ENCODE measurements at places on chromosomes 6 and 20. TPM values are rescaled to one million over a fixed set of nuclear protein-coding genes. Genes with fewer than 3 reads are reported as not detected.

DNA sequence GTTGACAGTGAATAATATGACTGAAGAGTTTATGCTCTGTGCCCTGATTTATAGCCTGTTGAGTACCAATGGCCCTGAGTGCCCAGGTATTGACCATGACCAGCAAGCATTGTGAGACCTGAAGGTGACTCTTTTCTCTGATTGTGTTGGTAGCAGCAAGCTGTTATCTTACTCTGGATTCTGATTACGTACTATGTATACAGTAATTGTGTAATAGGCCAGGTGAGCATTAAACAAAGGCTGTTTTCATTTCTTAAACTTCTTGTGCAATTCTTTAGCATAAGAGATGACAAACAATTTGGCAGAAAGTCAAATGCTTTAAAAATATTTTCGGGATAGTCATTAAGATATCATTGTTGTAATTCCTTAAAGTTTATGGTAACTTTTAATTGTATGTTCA lies 111.7 kb upstream of the PTPRK start:
- H3K36me3 ChIP-seq, result peaks cover 5% of the 10 kb centered on the region
- DNase-seq, result peak; percentile 30
- H3K27ac ChIP-seq, result peak overlapping the region; percentile 41
- H3K4me3 ChIP-seq, result no peak overlapping the region

ADTRP gene
- total RNA-seq, result 0.54 TPM

DNA sequence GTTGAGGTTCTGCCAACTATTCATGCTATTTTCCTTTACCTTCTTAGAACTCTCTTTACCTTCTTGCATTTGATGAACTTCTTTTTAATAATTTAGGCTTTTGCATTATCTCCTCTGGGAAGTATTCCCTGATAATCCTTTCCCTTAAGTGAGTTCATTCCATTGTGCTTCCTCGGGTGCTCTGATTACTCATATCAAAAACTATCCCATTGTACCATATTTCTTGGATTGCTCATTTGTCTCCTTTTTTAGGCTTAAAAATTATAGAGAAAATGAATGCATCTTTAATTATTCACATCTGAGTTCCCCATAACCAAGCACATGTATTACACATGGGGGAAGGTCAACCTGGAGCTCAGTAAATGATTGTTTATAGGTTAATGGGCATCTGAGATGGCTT lies 2.5 kb downstream of the CALHM4 start:
- H3K4me3 ChIP-seq, result no peak overlapping the region
- no peak for DNase-seq
- no peaks in the 10 kb centered on the region for H3K27me3 ChIP-seq
- no peaks in the 10 kb centered on the region for H3K36me3 ChIP-seq
- peaks cover 17% of the 10 kb centered on the region for H3K4me1 ChIP-seq

TRIM40 gene
- total RNA-seq, result 0.29 TPM

CDKN1A gene
- 33.7 TPM for total RNA-seq

DNA sequence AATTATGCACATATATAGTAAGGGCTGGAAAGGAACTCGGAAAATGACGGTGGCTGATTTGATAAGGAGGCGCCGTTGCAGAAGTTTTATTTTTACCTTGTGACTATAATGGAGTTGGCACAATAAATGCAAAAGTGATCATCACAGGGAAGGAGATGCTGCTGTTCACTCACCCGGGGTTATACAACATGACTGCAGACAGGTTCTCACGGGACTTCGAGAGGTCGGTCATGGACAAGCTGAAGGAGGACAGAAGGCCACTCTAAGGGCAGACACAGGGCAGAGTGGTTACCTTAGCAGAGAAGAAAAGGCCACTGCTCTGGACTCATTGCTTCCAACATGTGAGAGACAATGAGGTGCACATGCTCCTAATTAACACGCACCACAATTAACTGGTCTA lies 168.6 kb downstream of the KIF16B start:
- no peaks in the 10 kb centered on the region for H3K36me3 ChIP-seq
- H3K4me3 ChIP-seq, result no peak overlapping the region

DNA sequence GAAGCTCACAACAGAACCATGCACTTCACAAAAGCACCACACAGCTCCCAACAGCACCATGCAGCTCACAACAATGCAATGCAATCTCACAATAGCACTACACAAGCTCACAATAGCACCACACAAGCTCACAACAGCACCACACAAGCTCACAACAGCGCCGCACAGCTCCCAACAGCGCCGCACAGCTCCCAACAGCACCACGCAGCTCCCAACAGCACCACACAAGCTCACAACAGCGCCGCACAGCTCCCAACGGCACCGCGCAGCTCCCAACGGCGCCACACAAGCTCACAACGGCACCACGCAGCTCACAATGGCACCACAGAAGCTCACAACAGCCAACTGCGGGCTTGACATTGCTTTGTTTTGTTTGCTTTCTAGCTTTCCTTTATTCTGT lies 198.1 kb downstream of the DLL1 start:
- no peak overlapping the region for H3K27ac ChIP-seq
- no peak for DNase-seq
- no peak overlapping the region for H3K4me3 ChIP-seq
- peaks cover 11% of the 10 kb centered on the region for H3K4me1 ChIP-seq
- peaks cover 16% of the 10 kb centered on the region for H3K27me3 ChIP-seq
- H3K36me3 ChIP-seq, result no peaks in the 10 kb centered on the region

GINS1 gene
- total RNA-seq, result 10.3 TPM

ENPP3 gene
- total RNA-seq, result not detected

CHD6 gene
- total RNA-seq, result 98.5 TPM

- H3K36me3 ChIP-seq, result no peaks in the 10 kb centered on the region
- H3K27ac ChIP-seq, result no peak overlapping the region
- H3K4me3 ChIP-seq, result no peak overlapping the region
- H3K4me1 ChIP-seq, result no peaks in the 10 kb centered on the region
- H3K27me3 ChIP-seq, result peaks cover 31% of the 10 kb centered on the region
Measured at GRCh38 chr20:117518-117917, 24.9 kb upstream of the DEFB126 start.

ADGRG6 gene
- 84.6 TPM for total RNA-seq

DNA sequence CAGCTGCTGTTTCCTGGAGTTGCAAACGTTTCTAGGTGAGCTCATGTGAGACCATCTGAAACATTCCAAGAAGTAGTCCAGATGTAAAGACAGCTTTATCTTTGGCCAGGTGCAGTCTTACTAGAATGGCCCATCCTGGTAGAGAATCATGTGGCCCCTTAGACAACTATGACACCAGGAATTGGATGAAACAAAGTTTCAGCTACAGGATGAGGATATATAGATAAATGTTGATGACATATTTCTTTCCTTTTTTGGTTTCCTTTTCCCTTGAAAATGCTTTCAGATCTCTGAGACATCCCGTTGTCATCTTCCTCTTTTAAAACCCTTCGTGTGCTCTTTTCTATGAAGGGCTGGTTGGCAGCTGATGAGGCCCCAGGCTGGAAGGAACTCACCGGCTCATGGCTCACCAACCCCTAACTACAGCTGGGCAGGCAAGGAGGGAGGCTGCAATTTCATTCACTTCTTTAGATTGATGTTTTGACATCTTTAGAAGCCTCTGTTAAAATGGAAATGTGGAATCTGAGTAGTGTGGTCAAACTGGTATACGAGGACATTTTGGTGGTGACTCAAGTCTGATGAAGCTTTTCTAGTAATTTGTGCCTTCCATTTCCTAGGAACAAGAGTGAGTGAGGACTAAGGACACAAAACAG lies 167.9 kb upstream of the TNFAIP3 start:
- no peaks in the 10 kb centered on the region for H3K36me3 ChIP-seq
- no peaks in the 10 kb centered on the region for H3K27me3 ChIP-seq
- no peak overlapping the region for H3K27ac ChIP-seq
- H3K4me3 ChIP-seq, result no peak overlapping the region
- H3K4me1 ChIP-seq, result no peaks in the 10 kb centered on the region

- DNase-seq, result no peak
- H3K36me3 ChIP-seq, result peaks cover 14% of the 10 kb centered on the region
- H3K4me3 ChIP-seq, result no peak overlapping the region
- no peak overlapping the region for H3K27ac ChIP-seq
- no peaks in the 10 kb centered on the region for H3K27me3 ChIP-seq
- peaks cover 10% of the 10 kb centered on the region for H3K4me1 ChIP-seq
Measured at GRCh38 chr6:144547409-144547808, 262.3 kb downstream of the UTRN start.

- H3K27me3 ChIP-seq, result no peaks in the 10 kb centered on the region
- peak; percentile 16 for DNase-seq
- peaks cover 7% of the 10 kb centered on the region for H3K4me1 ChIP-seq
- H3K36me3 ChIP-seq, result no peaks in the 10 kb centered on the region
- H3K4me3 ChIP-seq, result no peak overlapping the region
Measured at GRCh38 chr6:81451787-81452186, 300.7 kb downstream of the TENT5A start.

DNA sequence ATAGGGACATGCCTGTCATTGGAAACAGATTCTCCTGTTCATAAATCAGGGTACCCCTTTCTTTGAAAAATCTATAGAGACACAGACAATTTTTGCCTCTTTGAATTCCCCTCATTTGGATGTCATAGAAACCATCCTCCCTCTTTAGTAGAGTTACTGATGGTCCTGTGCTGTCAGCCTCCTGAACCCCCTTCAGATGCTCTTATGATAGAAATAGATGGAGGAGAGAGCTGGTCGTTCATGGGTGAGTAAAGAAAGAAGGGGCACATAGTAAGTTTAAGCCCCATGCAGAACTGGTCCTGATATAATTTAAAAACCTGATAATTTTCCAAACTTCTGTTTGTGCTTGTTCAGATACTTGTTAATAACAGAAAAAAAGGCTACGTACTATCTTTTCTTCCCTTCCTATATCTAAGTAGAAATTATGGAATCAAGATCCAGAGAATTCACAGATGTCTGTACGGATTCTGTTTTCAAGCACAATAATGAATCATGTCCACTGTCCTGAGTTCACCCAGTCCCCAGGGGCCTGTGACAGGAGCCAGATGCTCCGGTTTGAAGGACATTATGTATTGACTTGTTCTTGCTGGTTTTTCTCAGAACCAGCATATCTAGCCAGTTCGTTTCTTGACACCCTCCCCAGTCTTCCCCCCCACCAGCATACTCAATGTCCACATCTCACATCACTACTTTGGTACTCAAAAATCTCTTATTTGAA lies 78.1 kb downstream of the NCOA7 start:
- no peak overlapping the region for H3K4me3 ChIP-seq
- no peak overlapping the region for H3K27ac ChIP-seq
- H3K27me3 ChIP-seq, result no peaks in the 10 kb centered on the region

DNA sequence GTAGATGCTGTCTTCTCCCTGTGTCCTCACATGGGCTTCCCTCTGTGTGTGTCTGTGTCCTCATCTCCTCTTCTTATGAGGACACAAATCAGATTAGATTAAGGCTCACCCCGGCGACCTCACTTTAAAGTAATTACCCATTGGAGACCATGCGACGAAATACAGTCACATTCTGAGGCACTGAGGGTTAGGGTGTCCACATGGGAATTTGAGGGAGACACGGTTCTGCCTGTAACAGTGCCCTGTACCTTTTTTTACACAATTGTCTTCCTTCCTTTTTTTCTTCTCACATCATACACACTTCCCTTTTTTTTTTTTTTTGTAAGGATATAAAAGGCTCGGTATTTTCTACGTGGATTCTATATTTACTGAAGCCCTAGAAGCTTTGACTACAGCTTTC lies 48.9 kb downstream of the DEK start:
- peaks cover 9% of the 10 kb centered on the region for H3K4me1 ChIP-seq
- no peaks in the 10 kb centered on the region for H3K27me3 ChIP-seq
- H3K27ac ChIP-seq, result no peak overlapping the region
- peaks cover 6% of the 10 kb centered on the region for H3K36me3 ChIP-seq
- no peak for DNase-seq
- H3K4me3 ChIP-seq, result no peak overlapping the region

DNAH8 gene
- total RNA-seq, result 0.05 TPM

RSPO3 gene
- not detected for total RNA-seq

DNA sequence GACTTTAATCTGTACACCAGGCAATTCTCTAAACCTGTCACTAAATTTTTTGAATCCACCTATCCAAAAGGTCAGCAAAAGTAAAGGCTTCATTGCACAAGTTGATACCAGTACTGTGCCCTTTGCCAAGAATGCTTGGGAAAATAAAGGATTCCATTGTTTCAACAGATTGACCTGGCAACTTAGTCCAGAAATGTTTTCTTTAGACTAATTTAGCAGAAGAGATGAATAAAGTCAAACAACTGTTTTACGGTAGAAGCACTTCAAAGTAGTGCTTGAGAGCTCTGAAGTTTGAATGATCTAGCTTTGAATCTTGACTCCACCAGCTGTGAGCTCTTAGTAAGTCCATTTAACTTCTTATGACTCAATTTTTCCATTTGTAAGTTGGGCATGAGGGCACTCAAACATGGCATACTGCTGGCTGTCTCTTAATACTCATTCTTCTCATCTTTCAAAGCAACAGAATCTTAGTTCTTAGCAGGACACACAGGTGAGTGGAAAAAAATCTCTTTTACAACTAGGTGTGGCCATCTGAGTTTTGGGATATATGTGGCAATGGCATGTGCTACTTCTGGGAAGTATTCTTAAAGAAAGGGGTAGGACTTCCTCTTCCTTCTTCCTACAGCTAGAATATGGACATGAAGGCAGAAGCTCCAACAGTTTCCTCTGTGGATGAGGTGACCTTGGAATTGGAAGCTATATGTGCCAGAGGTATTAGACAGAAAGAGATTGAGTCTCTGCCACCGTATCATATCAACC lies 55.9 kb upstream of the LOC128125822 start:
- H3K27ac ChIP-seq, result peak overlapping the region; percentile 60
- peaks cover 26% of the 10 kb centered on the region for H3K4me1 ChIP-seq
- H3K4me3 ChIP-seq, result no peak overlapping the region
- no peak for DNase-seq
- H3K36me3 ChIP-seq, result peaks cover 5% of the 10 kb centered on the region

- H3K27ac ChIP-seq, result no peak overlapping the region
- peaks cover 43% of the 10 kb centered on the region for H3K27me3 ChIP-seq
- peak overlapping the region; percentile 95 for H3K4me3 ChIP-seq
- H3K36me3 ChIP-seq, result peaks cover 14% of the 10 kb centered on the region
- no peak for DNase-seq
Measured at GRCh38 chr6:99612551-99613408, 6.1 kb downstream of the PRDM13 start.

GRCh38 chr6:116084284-116084683 lies 16.4 kb upstream of the NT5DC1 start:
- no peak overlapping the region for H3K4me3 ChIP-seq
- no peak overlapping the region for H3K27ac ChIP-seq
- no peaks in the 10 kb centered on the region for H3K36me3 ChIP-seq
- no peak for DNase-seq

E2F3 gene
- 69.1 TPM for total RNA-seq

TGM3 gene
- total RNA-seq, result not detected

GRCh38 chr6:102944475-102944874 lies 1551.0 kb downstream of the GRIK2 start:
- DNase-seq, result no peak
- H3K4me1 ChIP-seq, result no peaks in the 10 kb centered on the region
- no peak overlapping the region for H3K27ac ChIP-seq
- H3K36me3 ChIP-seq, result no peaks in the 10 kb centered on the region
- H3K27me3 ChIP-seq, result no peaks in the 10 kb centered on the region

GRCh38 chr20:62292108-62292507 lies 10.7 kb upstream of the ADRM1 start:
- no peaks in the 10 kb centered on the region for H3K4me1 ChIP-seq
- H3K4me3 ChIP-seq, result no peak overlapping the region
- DNase-seq, result no peak
- H3K27me3 ChIP-seq, result no peaks in the 10 kb centered on the region

RNF217 gene
- 16.4 TPM for total RNA-seq
